ENCODE measurements at places on chromosomes 6 and 20.

DNA sequence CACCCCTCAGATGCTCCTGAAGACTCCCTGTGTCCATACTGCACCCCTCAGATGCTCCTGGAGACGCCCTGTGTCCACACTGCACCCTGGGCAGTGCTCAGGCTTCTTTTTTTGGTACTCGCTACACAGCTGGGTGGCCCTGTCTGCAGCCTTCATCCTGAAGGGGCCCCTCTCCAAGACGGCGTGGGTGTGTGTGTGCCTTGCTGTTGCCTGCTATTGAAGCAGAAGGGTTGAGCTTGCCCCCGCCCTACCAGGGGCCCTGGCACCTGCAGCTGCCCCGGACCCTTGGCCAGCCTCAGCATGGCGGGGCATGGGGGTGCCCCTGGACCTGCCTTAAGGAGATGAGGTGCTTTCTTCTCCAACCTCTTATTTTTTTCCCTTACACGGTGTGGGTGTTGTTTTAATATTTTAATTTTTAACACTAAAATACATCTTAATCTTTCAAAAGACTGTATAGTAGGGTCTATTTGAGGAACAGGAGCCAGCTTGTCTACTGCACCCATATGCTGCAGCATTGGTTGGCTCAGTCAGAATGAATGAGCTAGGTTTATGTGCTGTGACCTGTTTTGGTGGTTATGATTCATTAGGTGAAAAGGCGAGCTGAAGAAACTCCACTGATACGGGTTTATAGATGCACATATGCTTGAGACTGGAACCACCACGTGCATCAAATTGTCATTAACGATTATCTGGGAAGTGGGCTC is 135.9 kb downstream of the AGPAT4 start:
- DNase-seq = no peak

- no peak for DNase-seq
These were observed 19.7 kb upstream of the CITED2 start for GRCh38 chr6:139394027-139394649.

GRCh38 chr20:19047040-19047950 is 165.1 kb upstream of the SLC24A3 start:
- no peak for DNase-seq

DNA sequence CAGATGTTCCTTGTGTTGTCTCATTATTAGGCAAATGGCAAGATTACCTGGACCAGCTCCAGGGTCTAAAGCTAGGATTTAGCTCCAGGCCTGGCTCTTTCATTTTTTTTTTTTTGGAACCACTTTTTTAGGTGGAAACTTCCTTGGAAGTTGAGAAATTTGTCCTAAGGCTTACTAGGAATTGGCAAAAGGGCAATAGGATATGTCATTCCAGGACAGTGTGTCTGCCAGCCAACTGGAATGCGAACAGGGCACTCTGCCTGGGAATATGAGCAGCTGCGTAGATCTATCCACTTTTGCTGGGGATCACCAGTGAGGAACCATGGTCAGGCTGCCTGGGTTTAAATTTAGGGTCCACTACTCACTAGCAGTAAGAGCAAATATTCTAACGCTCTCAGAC is 304.0 kb downstream of the TSHZ2 start:
- no peak for DNase-seq

DNA sequence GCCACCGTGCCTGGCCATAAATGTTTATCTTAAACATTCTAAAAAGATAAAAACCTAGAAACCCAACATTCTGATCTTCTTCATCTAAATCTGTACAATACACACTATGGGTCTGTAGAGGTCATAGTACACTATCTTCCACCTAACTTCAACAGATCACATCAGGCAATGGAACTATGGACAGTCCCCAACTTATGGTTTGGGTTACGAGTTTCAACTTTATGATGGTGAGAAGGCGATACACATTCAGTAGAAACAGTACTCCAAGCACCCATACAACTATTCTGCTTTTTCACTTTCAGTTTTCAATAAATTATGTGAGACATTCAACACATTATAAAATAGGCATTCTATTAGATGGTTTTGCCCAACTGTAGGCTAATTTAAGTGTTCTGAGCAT is 23.1 kb downstream of the FKBP5 start:
- no peak for DNase-seq

DNA sequence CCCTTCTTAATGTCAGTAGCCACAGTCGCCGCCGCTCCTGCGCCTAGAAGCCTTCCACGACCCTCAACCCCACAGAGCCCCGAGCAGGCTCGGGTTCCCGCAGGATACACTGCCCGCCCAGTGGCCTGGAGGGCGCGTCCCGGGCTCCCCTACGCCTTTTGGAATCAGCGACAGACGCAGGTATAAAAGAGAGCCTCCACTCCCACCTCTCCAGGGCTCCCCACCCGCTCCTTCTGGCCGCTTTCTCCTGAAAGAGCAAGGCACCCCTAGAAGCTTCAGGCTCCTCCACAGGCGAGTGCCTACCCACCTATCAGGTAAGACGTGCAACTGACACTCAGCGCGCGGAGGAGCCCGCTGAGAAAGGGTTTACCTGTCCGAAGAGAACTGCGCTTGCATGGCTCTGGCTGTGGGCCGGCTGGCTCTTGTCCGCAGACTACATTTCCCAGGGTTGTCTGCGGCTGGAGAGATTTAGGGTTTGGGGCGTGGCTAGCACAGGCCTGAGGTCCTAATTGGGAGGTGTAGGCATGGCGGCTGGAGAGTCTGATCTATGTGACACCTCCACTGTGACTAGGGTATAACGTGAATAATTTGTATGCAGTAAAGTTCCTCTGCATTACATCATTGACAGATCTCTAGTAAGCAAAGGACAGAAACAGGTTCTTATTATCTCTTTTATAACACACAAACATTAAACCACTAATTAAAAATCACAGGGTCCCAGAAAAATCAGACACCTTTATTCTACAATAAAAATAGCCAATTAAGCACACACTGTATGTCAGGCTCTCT is 13.5 kb upstream of the ZNF391 start:
- DNase-seq = peak; percentile 28

DNA sequence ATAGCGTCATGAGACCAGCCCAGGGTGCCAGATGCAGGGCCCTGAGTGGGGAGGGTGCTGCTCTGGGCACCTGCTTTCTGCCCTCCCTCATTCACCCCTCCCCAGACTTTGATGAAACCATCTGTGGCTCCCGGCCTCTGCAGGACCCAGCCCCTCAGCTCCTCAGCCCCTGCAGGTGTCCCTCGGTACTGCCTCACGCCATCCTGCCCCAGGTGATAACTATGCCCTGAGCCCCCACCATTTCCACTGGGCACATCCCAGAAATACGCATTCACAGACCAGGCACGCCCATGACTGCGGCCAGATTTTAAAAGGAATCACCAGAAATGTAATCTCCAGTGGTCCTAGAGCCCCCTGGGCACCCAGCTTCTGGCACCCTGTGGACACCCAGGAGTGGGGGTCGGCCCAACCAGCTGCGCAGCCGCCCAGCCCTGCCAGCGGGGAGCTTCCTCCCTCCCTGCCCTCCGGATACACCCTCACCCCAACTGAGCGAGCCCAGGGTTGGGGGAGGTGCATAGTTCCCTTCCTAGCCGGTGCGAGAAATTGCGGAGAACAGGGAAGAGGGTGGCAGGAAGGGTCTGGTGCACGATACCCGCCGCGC is 615 bp upstream of the NTSR1 start:
- DNase-seq = peak; percentile 31

GRCh38 chr6:164163239-164163638 is 748.7 kb downstream of the QKI start:
- DNase-seq = no peak

- no peak for DNase-seq
These were observed 324.9 kb downstream of the ARHGAP18 start for GRCh38 chr6:129385117-129385516.

DNA sequence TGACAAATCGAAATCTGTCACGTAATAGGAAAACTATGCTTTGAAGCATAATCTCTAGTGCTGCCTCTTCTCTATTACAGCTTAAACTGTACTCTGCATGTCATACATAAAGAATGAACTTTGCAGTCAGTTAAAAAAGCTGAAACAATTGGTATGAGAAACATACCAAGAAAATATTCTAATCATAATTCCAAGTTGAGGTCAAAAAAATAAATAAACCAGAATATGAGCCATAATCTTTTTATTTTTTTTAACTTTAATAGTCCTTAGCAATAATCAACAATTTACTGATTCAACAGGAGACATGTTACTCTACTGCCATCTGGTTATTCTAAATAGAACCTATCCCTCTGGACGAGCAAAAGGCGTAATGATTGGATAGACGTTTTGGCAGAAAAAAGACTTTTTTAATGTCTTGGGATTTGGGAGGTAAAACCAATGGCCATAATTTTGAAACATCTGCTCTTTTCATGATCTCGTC is 224.4 kb upstream of the FLRT3 start:
- DNase-seq = no peak

DNA sequence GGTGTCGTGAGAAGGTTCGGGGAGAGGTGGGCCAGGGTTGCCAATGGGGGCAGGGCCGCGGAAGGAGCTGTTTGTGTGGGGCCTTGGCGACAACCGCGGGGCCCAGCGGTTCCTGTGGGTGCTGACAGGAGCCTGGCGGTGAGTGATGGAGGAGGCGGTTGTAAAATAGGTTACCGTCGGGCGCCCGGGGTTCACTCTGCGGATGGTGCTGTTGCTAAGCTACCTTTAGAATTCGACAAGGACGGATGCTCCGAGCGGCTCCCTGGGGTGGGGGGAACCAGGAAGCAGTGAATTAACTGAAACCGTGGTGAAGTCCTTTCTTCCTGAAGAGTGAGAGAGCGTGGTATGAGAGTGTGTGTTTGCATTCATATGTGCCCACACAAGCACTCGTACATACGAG is 61.7 kb downstream of the CDH22 start:
- no peak for DNase-seq

- DNase-seq = peak; percentile 64
These were observed 203.5 kb downstream of the KCNQ5 start for GRCh38 chr6:72825315-72825911.

DNA sequence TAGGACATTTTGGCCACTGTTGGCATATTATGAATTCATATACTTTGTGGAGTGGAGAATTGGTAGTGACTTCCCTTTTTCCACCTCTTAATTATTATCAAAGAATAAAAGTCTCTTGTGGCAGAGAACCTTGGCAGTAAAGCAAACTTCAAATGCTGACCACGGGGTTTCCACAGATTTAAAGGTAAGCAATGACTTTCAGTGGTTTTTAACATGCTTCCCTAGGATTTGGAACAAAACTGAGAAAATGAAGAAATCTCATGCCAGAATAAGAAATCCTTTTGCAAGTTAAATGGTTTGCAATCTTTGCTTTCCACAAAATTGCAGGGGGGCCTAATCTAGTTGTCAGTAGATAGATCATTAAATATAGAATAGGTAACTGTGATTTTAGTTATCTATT is 2.0 kb upstream of the SDC4 start:
- DNase-seq = no peak
